ENCODE measurements at places on chromosomes 4 and X.
A peak's percentile ranks its signal among the peaks of the same experiment; 100 is the strongest.

GRCh38 chrX:16743604-16744325, 24.4 kb downstream of the SYAP1 start:
- no peak for DNase-seq

DNA sequence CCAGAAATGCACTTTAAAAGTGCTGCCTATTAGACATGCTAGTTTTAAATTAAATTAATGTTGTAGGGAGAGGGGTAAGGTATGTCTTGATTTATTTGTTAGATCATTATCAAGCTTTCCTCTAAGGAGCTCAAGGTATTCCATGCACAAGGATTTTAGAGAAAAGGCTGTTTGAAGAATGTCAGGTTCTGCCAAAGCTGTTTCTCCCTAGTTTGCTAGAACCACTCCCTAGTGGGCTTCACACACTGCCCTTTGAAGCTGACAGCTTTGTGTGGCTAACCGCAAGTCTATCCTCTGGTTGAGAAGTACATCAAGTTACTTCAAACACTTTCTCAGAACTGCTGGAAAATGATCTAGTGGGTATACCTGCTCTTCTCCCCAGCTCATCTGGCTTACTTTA, 32.3 kb downstream of the RASL11B start:
- no peak for DNase-seq

DNA sequence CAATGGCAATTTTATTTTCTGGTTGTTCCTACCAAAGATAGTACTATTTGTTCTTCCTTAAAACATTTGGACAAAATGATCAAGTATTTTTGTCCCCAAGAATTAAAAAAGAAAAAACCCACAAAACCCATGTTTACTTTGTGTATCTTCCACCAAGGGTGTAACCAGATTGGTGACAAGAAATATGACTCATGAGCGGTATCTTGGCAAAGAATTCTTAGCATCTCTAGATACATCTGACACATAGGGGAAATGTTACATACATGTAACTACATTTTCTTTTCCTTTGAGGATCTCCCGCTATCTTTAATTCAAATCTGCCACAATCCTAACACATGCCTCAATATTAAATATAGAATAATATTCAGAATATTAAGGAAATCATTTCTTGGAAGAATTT, 78.7 kb downstream of the WDFY3 start:
- no peak for DNase-seq

DNA sequence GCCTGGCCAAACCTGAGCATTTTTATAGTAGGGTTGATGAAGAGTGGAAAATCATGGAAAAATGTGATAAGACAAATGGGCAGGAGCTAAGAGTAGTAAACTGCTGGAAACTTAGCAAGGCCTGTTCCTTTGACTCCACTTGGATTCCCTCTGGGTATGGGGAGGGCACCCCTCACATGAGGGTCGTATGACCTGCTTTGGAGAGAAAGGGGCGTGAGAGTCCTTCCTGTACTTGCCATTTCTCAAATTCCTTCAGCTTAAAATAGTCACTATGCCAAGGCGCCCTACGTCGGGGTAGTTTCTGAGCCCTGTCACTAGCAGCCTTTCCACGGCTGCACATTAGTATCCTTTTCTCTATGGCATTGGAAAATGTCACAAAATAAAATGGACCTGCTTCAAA, 49.1 kb downstream of the GPRIN3 start:
- DNase-seq, result no peak

GRCh38 chr4:107996949-107997788, 7.5 kb downstream of the HADH start:
- no peak for DNase-seq

- DNase-seq, result no peak
Measured at GRCh38 chr4:3022112-3022511, 52.2 kb downstream of the HTT-AS start.

DNA sequence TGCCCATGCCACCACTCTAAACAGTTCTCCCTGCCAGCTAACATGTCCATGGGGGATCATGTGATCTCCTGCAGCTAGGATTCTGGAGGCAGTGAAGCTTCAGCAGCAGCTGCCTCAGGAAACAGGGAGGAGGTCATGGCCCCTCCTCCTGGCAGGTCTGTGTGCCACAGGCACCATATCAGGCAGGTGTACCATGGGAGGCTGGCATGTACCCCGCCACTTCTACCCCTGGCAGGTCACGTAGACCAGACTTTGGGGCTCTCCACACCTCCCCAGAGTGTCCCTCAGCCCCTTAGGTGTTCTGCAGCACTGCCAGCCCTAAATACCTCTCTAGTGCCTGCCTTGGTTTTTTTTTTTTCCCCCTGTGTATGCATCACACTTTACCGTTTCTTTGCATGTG, 110.5 kb upstream of the FAM47C start:
- no peak for DNase-seq

GRCh38 chrX:1151378-1152077, 60.9 kb downstream of the CRLF2 start:
- no peak for DNase-seq

DNA sequence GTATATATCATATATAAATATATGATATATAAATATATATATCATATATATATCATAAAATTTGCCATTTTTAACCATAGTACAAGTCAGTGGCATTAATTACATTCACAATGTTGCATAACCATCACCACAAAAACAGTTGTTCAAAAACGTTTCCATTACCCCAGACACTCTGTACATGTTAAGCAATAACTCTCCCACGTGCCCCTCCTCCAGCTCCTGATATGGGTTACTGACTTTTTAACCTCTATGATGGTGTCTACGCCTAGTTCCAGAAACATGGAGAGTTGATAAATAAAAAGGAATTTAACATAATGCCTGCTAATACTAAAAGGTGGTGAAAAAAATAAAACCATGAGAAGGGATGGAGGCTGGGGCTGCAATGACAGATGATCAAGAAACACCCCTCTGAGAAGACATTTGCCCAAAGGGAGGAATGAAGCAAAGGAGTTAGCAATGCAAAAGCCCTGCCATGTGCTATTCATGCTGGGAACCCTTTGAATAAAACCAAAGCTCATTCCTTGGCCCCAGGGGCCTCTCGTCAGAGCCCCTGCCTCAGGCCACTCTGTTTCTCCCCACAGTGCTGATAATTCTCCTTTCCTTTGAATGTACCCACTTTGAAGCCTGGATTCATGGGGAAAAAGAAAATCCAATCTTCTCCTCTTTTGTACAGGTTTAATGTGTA, 144.3 kb downstream of the NWD2 start:
- DNase-seq, result no peak

DNA sequence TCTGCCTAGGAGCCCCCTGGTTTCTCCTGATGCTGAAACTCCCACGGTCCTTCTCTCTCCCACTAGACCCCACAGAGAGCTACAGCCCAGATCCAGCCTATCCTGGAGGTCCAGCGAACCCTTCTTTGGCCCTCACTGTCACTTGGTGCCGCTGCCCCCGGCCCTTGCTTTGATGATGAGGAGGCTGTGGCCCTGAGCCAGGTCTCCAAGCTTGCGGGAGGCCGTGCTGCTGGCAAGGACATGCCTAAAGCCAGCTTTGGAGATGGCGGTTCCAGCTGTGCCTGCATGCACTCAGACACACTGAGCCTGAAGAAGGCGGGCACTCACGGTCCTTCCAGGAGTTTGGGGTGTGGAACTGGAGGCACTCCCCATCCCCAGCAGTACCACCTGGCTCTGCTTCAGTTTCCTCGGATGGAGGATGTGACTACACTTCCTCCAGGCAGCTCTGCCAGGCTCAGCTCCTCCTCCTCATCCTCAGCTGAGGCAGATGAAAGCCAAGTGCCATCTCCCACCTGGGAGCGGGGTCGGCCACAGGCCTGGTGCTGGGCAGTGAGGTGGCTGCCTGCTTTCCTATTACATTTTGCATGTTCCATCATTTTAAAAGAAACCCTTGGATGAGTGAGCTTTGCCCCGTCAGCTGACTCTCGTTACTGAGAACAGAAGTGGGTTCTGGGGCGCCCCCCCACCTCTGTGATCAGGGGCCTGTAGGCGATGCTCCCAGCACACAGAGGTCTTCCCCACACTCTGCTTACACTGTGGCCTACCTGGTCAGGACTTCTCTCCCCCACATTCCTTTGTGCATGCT, 9.0 kb downstream of the TNIP2 start:
- DNase-seq, result no peak

DNA sequence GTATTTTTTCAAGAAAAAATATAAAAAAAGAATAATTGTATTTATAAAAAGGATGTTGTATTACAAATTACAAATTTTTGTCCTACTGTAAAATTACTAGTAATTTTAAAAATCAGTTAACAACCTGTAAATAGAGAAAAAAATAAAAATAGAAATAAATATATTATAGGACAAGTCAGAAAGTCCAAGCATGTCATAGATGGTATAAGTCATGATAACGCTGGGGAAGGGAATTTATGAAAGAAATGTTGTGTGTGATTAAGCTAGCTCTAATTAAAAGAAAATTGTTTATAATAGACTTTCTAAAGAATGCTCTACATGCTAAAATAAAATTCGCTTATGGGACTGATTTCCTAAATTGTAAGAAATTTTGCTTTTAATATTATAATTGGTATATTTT, 2329.9 kb downstream of the ARAP2 start:
- no peak for DNase-seq

- DNase-seq, result no peak
Measured at GRCh38 chrX:150870487-150871340, 27.8 kb downstream of the CD99L2 start.

- DNase-seq, result no peak
Measured at GRCh38 chr4:152247271-152247975, 288.5 kb downstream of the FBXW7 start.

DNA sequence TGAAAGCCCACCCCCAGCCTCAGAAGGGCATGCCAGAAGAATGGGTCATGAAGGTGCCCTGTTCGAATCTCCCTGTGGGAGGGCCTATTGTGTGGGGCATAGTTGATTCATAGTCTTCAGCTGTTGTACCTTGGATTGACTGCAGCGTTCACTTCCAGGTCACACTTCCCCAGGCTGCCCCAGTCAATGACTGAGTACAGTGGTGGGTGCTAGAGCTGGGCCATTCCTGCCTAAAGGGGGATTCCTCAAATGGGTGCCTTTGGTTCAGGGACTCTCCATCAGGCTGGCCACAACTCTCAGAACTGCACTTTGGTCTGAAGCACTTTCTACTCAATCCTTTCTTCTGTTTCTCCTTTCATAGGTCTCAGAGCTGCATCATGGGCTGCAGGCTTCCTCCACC, 35.0 kb upstream of the RASGEF1B start:
- DNase-seq, result no peak

GRCh38 chr4:159013692-159014091, 89.2 kb upstream of the RAPGEF2 start:
- no peak for DNase-seq

DNA sequence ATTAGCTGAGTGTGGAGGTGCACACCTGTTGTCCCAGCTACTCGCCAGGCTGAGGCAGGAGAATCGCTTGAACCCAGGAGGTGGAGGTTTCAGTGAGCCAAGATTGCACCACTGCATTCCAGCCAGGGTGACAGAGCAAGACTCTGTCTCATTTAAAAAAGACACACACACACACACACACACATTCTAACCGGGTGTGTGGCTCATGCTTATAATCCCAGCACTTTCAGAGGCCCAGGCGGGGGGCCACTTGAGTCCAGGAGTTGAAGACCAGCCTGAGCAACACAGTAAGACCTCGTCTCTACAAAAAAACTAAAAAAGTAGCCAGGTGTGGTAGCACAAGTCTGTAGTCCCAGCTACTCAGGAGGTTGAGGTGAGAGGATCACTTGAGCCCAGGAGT, 152.3 kb downstream of the LRBA start:
- DNase-seq, result no peak

DNA sequence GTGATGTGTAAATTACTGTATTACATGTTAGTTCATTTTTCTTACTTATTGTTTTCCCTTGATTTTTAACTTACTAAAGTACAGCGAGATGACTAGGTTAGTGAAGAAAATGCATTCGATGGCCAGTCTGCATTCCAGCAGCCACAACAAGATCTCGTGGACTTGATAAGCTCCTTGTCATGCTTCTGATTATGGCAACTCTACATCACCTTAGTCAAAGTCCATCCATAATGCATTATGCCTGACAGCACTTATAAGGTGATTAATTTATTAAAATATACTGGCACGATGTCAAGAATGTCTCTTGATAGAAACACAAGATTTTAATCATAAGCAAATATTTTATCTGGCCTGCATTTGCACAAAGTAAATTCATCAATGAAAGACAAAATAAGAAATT, 109.9 kb upstream of the NAP1L5 start:
- no peak for DNase-seq

GRCh38 chr4:76687746-76688448, 210.0 kb downstream of the SOWAHB start:
- peak; percentile 7 for DNase-seq

DNA sequence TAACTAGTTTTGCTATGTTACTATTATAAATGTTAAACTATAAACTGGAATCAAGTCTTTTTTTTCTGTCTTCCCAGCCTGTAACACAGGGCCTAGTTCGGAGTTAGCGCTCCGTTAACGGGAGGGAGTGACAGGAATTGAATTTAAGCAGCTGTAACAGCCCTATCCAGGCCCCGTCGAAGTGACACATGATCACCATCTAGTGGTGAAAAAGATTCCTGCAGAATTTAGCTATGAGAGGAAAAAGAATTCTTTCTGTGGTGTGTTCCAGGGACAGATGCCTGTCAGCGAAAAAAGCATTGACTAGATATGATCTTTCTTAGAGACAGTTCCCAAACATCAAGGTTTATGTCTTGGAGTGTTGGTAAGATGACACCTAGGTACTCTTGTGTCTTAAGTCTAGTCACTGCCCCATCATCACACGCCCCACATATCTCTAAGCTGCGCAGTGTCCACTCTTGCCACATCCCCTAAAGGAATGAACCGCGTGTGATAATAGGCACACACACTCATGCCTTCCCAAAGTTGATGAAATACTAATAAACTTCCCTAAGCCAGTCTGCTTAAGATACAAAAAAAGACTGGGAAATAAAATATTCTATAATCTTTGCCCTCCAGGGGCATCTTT, 2.1 kb downstream of the GAB3 start:
- DNase-seq, result peak; percentile 44

DNA sequence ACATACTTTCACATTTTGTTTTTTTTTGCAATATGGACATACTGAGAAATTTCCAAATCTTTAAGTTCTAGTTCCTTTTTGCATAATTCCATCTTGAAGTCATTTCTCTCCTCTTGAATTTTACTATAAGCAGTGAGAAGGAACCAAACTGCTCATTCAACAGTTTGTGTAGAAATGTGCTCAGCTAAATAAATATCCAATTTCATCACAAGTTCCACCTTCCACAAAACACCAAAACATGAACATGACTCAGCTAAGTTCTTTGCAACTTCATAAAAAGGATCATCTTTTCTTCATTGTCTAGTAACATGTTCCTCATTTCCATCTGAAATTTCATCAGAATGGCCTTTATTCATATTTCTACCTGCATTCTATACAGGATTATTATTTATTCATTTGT, 77.3 kb upstream of the FGF13 start:
- no peak for DNase-seq
